Stimulated activated CD4-positive, alpha-beta T cell treated with anti-CD3 and anti-CD28 coated beads, Interleukin-2, amount 100 ng/mL, for 24 hours (primary cell): ENCODE measurements at places on chromosomes 4 and X.

DNA sequence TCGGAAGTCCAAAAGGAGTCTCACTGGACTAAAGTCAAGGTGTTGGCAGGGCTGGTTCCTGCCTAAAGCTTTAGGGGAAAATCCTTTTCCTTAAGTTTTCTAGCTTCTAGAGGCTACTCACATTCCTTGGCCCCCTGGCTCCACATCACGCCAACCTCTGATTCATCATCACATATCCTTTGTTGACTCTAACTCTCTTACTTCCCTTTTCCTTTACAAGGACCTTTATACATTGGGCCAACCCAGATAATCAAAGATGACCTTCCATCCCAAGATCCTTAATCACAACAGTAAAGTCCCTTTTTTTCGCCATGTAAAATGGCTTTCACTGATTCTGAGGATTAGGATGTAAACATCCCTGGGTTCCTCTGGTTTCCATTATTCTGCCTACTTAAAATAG is 146.4 kb upstream of the DCAF8L1 start:
- no peak for DNase-seq

GRCh38 chr4:11397819-11398610 is 30.7 kb downstream of the HS3ST1 start:
- DNase-seq: no peak

DNA sequence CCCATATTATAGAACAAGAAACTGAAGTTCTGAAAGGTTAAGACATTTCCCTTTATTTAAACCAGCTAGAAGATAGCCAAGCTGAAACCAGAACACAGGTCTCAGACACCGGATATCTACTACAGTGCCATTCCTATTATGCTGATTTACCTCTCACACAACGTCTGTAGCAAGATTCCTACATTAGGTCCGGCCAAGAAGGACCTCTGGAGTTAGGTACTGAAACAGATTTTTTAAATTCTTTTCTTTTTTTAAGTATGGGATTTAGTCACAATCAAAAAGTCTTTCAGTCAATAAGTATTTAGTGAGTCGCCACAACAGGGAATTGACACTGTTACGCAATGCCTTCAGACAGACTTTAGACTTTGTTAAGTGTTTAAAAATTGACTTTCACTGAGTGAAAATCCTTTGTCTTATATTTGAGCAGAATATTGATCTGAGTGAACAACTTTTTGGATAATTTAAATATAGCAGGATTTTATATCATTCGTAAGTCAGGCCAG is 26.5 kb upstream of the SPANXN4 start:
- DNase-seq: no peak

DNA sequence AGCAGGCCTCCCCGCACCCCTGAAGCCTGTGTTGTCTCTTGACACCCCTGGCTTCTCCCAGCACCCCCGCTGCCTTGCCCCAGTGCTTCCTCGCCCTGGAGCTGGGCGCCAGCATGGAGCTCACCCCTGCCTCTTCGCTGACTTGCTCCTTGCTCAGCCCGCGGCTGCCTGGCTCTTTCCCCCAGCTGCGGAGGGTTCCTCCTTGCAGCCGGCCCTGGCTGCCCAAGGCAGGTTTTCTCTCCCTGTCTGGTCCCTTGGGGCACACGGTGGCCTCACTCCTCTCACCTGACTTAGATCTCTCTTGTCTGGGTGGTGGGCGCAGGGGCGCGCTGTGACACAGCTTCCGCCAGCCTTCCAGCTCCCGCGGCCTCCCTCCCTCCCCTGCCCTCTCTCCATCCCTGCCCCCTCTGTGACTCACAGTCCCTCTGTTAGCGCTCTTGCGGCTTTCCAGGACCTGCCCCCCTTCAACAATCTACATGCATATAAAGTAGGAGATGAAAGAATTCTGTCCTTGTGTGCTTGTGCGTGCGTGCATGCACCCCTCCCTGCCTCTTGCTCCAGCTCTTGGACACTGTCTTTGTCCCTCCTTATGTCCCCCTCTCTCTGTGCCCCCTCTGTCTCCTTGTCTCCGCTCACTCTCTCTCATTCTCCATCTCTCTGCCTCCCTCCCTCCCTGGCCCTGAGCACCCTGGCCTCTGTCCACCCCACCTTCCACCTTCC is 2.2 kb downstream of the PLXNB3 start:
- DNase-seq: peak; percentile 41

DNA sequence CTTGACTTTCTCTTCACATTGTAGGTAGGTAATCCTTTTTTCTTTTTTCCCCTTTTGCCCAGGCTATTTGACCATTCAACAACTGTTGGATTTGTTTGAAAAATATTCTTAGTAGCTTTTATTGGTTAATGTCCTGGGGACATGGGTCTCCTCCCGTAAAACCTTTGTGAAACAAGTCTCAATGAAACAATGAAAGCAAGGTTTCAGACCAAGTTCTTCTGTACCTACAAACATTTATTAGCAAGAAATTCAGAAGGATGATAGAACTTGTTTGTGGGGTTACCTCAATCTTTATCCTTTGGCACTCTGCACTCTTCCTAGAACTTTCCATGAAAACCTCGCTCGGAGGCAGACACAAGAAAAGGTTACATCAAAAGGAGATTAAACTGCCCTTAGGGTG is 190.7 kb upstream of the ANK2 start:
- DNase-seq: no peak

DNA sequence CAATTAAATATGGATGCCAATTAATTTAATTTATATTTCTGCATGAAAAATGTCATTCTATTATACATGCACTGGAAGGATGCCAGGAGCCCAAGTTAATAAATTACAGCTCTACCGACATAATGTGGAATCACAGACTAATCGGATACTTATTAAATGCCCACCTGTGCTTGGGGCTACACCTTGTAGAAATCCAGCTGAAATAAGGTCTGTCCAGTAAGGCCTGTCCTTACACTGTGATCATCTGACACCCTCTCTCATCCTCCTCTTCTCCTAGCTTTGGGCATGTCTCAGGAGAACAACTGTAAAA is 6.0 kb upstream of the SHISA3 start:
- DNase-seq: no peak

- no peak for DNase-seq
Measured at GRCh38 chrX:38768079-38768478, 33.2 kb upstream of the MID1IP1 start.

GRCh38 chr4:19005211-19005610 is 983.7 kb upstream of the LCORL start:
- no peak for DNase-seq

- no peak for DNase-seq
Measured at GRCh38 chr4:181661090-181661489, 582.1 kb upstream of the TENM3 start.

- no peak for DNase-seq
Measured at GRCh38 chr4:168832763-168833575, 177.1 kb downstream of the CBR4 start.

DNA sequence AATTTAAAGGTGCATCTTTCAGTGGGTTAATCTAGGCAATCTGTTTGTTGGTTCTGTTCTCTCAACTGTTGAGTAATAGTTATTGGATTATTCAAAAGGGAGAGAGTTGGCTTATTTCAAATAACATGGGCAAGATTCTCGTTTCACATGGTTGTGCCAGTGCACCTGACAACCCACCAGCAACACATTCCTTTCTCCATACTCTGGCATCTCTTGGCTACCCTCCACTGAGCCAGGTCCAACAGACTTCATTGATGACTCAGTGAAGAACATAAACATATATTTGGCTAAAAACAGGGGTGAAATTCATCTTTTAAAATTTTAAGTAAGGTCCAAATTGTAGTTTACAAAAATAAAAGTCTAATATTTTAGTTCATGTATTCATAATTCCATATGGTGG is 967.2 kb downstream of the RPA4 start:
- no peak for DNase-seq

GRCh38 chrX:140503714-140504351 is 1.0 kb downstream of the SOX3 start:
- no peak for DNase-seq

DNA sequence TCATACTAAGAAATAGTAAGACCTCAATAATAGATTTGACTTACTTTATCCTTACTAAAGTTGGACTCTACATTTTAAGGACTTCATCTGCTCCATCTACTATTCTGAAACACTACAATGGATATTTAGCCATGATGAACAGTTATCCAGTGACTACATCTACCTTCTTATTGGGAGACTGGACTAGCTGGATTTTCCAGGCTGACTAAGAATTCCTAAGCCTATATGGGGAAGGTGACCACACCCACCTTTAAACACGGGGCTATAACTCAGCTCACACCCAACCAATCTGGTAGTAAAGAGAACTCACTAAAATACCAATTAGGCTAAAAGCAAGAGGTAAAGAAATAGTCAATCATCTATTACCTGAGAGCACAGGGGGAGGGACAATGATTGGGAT is 1438.4 kb downstream of the TECRL start:
- DNase-seq: no peak

DNA sequence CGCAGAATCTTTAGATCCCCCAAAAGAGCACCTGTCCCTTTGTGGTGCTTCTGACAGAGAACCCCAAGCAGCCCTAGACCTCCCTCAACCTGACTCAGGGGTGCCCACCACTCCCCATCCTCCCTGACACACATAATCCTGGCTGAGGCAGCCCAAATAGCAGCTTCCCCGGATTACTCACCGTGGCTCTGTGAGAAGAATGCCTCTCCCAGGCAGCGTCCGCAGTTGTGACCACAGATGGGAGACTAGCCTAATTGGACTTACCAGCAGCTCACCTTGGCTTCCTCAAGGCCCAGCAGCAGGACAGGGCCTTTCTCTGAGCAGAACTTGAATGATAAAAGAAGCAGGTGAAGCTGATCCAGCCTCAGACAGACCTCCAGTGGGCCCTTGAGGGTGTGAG is 10.3 kb upstream of the ODAPH start:
- DNase-seq: no peak

GRCh38 chr4:73976716-73977115 is 5.1 kb downstream of the PF4 start:
- no peak for DNase-seq

DNA sequence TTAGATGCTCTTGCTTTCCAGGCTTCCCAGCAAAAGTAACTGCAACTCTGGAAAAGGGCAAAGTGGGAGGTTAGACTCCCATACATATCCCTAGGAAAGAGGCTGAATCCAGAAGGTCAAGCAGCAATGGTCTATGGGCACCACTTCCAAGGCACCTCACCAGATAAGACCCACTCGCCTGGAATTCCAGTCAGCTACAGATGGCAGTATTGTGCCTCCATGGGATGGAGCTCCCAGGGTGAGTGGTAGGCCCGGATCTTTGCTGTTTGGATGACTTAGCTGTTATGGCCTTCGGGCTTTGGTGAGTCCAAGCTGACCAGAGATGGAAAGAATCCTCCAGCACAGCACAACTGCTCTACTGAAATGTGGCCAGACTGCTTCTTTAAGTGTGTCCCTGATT is 688.0 kb downstream of the PCDH19 start:
- DNase-seq: no peak

DNA sequence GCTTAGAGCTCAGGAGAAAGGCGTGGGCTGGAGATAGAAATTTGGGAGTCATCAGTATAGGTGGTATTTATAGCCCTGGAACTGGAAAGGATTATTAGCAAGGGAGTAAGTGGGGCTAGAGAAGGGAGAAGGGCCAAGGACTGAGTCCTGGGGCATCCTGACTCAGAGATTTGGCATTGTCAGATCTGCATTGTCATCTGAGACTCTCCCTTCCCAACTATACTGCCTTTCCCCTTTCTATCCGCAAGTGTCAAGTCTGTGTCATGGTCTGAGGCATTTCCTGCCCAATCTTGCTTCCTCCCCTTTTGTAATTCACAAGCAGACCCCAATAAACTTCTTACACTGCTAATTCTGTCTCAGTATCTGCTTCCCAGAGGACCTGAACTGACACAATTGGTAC is 24.4 kb upstream of the SLC25A43 start:
- no peak for DNase-seq

DNA sequence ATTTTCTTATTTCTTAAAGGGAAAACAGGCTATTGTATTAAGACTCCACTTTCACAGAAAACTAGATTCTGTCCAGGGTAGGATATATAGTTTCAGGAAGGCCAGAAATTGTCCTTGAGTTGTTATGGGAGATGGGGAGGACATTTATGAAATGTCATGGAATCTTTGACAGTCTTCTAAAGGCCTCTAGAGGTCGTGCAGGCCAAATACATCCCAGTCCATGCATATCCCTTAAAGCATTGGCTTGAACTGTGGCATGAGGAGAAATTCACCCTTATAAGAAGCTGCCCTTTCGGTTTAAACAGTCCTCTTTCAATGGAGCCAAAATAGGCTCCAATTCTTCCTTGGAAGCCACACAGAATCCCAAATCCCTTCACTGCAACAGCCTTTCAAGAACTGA is 183.6 kb upstream of the NOCT start:
- DNase-seq: no peak

DNA sequence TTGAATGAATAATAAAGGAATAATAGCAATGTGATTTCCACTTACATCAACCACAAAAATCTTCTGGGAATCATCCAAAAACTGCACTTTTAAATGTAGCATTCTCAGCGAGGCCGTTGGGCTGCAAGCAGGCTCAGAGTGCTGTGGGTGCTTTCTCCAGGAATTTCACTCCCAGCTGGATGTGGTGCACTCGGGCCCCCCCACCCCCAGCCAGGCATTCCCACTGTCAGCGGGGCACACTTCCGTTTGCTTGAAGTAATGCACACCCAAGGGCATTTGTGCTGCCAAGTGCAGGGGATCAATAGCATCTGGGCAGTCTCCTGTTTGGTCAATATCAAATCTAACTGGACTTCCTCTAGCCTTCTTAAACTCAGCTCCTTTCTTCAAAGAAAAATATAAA is at the start of gene FRMD7:
Gene FRMD7 (minus strand): TSS at position 278 of the 400 bp plus-strand sequence. CDS start 176 bp downstream, at position 102.
- no peak for DNase-seq

DNA sequence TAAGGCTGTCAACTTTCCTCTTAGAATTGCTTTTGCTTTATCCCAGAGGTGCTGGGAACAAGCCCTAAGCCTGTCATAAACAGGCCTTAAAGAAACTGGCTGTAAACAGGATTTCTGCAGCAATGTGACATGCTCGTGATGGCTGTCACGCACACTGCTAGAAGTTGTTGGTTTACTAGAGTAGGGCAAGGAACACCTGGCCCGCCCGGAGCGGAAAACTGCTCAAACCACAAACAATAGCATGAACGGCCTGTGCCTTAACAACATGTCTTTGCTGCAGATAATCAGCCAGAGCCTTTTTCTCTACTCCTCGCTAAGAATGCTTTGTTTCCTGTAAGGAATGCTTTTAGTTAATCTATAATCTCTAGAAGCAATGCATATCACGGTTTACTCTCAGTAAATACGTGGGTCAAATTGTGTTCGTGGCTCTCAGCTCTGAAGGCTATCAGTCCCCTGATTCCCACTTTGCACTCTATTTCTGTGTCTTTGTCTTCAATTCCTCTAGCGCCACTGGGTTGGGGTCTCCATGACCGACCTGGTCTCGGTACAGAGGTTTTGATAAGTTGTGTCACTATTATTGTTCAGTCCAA is 318.3 kb downstream of the GLUD2 start:
- DNase-seq: no peak

- DNase-seq: peak; percentile 0
Measured at GRCh38 chr4:167234316-167234881, at the start of gene SPOCK3. Gene SPOCK3 (minus strand): TSS chr4:167234494.

DNA sequence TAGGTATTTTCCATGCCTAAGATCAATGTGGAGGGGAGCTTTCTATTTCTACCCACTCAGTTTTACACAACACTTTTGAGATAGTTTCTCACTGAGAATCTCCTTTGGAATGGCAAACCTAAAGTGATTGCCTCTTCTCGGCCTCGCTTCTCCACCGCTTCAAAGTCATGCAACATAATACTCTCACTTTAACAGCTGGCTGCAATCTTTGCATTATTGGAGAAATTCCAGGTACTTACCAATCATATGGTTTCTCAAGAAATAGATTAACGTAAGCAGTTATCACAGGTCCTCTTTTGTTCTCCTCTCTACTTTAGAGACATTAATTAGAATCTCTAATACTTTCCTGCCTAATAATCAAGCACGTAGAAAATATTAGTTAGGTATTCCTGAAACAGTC is 3.7 kb upstream of the IL13RA2 start:
- DNase-seq: no peak

GRCh38 chr4:74934016-74934831 is 1.3 kb downstream of the PARM1 start:
- no peak for DNase-seq
